Hypothalamus (tissue), 51 donors: ENCODE measurements at places on chromosomes 7 and 10.

GRCh38 chr7:154767821-154768415 is 235.0 kb downstream of the PAXIP1 start:
- no peak for DNase-seq

- DNase-seq = no peak
These were observed 40.9 kb upstream of the WDR11 start for GRCh38 chr10:120810298-120810697.

DNA sequence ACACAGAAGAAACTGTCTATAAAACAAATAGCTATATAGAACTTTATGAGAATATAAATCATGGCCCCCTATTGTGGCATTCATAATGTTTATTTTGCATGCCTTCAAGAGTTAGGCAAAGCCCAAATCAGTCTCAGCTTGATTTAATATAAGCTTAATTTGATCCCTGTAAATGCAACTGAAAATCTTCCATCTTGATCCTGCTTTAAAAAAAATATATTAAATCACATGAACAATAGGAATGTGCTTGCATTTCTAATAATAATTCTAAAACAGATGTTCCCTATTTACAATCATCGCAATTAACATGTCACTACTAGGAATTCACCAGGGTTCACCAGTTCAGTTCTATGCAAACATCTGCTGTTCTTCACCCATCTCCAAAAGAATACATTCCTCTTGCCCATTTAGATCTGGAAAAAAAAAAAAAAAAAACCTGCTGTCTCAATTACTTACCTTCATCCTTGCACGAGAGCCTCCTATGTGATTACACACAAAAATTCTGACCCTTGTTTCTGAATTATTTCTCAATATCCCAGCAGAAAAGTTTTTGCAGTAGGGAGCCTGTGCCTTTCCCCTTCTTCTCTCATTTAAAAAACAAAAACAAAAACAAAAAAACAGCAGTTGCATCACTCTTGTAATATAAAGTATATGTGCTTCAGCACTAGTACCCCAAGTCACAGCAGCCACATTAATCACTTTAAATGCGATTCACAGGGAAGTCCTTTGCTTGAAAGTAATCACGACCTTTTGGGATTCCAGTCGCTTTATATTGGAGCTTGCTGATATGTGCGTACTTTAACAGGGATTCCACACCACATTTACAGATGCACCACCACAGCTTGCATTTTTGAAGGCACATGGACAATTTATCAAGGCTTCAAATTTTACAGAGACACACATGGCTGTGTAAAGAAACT is 194.8 kb upstream of the KMT2E start:
- no peak for DNase-seq

- DNase-seq = no peak
These were observed 30.0 kb downstream of the DGKI start for GRCh38 chr7:137816696-137817320.

- DNase-seq = no peak
These were observed 3.6 kb downstream of the PDSS1 start for GRCh38 chr10:26700884-26701630.

DNA sequence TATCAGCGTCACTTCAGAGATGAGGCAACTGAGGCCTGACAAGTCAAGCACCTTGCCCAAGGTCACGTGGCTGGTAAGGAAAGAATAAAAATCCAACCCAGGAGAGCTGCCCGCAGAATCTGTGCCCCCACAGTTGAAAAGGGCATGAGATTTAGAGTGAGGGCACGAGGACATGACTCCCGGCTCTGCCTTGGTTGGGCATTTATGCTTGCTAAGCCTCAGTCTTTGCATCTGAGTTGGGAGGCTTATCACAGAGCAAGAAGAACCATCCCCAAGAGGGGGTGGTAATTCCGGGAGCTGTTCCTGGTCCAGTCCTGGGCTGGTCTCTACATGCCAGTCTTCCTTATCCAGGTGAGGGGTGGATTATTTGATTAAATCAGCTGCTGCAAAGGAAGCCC is 37.3 kb downstream of the PLPP4 start:
- no peak for DNase-seq

DNA sequence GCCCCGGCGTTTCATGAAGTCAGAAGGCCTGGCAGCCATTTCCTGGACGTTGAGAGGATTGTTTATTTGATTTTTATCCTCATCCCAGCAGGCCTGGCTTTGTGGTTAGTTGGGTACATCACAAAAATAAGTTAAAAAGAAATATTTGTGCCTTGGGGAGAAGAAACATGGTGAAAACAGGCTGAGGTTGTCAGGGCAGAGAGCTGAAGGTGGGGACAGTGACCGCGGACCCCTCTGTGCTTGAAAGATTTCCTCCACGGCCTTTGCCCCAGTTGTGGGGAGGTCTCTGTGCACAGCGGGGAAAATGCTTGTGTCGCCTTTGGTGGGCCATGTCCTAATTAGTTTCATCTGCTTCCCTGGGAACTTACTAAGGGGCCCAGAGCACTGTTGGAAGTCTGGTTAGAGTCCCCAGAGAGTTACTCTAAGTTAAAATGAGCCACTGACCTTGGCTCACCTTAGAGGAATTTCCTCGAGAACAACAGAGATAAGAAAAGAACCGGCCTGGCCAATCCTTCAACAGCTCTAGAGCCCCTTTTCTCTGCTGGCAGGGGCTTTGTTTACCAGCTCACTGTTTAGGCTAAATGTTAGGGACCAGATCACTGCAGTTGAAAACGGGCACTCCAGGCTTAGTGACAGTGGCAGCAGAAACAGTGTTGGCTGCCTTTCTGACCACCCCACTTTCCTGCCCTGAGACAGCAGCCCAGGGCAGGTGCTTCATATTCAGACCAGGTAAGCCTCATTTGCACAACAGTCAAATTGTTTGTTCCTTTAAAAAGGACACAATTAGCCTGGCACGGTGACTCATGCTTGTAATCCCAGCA is 37.9 kb downstream of the CRCP start:
- DNase-seq = no peak

GRCh38 chr7:96189129-96189820 is 132.6 kb downstream of the SLC25A13 start:
- no peak for DNase-seq

GRCh38 chr7:139453673-139454321 is 29.7 kb downstream of the KLRG2 start:
- no peak for DNase-seq

DNA sequence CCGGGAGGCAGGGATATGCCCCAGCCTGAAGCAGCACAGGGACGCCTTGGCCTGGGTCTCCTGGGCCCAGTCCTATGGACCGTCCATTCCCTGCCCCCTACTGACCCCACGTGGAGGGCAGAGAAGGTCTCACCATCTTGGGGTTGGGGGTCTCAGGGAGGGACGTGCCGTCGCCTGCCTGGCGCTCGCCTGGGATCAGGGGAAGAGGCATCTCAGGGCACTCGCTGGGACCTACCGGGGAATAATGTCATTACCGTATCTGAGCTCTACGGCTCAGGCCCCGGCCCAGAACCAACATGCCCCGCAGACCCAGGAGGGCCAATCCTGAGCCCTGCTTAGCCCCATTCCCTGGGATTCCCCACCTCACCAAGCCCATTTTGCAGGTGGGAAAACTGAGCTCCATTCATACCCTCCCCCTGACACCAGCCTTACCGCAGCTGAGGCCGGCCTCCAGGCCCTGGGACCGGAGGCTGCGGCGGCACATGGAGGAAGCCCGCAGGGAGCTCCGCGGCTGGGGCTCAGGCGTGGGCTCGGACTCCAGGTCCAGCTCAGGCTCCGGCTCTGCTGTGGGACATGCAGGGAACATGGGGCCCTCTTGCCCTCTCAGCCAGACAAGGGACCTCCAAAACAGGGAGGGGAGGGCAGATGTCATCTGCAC is 40.7 kb downstream of the GRID2IP start:
- no peak for DNase-seq

DNA sequence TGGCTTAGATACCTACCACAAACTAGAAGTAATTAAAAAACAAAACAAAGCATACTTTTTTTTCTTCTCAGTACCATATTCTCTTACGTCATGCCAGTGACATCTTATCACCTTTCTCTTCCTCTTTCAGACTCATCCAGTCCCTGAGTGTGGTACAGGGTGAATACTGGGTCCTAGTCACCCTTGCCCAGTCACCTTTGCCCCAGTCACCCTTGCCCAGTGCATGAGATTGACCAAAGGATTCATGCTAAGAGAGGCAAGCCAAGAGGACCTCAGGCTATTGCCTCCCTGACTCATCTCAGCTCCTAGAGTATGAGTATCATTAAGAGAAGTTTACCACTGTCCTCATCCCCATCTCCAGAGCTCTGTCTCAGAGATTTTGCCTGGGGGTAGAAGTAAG is 10.0 kb upstream of the TSPAN12 start:
- DNase-seq = no peak

- DNase-seq = no peak
These were observed 79.3 kb upstream of the TNS3 start for GRCh38 chr7:47661051-47661714.

DNA sequence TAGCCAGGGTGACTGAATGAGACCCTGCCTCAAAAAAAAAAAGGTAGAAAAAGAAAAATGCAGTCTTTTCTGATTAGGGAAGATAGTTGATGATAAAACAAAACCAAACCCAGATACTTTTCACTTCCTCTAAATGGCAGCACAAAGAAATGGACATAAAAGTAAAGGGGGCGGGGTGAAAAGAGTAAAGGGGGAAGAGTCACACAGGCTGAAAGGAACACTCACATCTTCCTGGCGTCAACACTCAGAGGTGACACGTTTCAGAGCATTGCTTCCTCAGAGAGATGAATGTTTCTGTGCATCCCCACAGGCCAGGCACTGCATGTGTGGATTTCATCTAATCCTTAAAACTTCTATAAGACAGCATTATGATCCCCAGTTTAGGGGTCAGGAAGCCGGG is 81.2 kb downstream of the HIPK2 start:
- DNase-seq = no peak

DNA sequence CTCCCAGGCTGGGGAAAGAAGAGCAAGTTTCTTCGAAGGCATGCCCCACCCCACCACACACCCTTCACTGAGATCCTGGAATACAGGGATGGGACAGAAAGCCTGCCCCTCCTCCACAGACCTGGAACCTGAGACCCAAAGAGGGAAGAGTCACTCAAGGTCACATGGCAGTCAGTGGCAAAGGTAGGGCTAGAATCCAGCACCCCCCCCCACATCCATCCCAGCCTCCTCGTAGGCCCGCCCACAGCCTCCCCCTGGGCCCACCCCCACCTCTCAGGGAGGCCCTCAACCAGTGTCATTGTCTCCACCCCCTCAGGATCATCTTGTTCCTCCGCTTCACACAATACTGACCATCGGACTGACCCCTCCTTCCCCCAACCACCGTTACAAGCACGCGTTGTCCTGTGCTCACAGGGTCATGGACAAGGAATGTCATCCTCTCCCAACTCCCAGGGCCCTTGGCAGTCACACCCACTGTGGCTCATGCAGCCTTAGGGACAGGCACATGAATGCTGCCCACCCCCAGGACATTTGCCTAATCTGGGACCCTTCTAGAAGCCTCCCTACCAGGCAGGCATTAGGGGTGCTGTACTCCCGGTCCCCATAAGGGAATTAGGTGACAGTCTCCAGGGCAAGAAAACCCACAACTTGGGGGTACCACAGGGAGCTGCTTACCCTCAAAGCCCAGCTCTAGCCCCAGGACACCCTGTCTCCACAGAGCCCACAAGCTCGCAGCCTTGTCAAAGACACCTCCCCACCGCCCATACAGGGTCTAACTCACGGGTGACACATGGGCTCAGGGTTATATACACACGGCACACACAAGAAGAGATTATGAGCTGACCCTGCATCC is 1.4 kb downstream of the KCNH2 start:
- no peak for DNase-seq

- DNase-seq = no peak
These were observed 114.7 kb downstream of the ODAD2 start for GRCh38 chr10:27884185-27884641.

DNA sequence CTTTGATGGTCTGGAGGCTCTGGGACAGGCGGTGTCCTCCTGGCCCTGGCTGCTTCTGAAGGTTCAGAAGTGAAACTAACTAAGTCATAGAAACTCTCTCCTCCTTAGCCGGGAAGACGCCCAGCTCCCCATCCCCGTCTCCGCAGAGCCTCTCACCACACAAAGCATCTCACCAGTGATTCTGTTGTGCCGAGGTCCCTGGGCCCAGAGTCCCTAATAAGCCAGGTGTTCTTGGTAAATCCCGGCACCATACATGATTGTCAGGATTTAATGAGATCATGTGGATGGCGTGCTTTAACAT is 9.4 kb downstream of the HKDC1 start:
- DNase-seq = no peak

DNA sequence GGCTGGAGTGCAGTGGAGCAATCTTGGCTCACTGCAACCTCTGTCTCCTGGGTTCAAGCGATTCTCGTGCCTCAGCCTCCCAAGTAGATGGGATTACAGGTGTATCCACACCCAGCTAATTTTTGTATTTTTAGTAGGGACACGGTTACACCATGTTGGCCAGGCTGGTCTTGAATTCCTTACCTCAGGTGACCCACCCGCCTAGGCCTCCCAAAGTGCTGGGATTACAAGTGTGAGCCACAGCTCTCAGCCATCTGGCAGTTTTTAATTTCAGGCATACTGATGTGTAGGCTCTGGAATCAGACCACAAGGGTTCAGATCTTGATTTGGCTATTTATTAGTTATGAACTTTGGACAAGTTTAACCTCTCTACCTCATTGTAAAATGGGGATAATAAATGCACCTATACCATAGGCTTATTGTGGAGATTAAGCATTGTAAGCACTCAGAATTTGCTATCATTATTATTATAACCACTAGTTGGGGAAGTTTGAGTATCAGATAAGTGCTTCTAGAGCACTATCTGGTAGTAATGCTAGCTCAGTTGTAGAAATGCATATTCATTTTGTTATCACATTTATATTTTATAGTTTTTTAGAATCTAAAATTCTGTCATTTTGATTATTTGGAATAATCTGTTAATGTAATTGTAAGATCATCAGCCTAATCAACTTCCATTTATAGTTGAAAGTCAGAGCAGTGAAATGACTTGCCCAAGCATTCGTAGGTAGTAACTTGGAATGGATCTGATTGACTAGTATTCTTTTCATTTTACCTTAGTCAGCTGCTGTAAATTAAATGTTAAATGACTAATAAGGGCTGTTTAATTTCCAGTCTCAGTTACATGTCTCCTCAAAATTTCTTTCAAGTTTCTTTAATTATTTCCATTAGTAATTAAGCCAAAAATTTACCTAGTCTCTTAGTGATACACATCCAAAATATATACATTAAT is 22.5 kb downstream of the KMT2E start:
- no peak for DNase-seq

DNA sequence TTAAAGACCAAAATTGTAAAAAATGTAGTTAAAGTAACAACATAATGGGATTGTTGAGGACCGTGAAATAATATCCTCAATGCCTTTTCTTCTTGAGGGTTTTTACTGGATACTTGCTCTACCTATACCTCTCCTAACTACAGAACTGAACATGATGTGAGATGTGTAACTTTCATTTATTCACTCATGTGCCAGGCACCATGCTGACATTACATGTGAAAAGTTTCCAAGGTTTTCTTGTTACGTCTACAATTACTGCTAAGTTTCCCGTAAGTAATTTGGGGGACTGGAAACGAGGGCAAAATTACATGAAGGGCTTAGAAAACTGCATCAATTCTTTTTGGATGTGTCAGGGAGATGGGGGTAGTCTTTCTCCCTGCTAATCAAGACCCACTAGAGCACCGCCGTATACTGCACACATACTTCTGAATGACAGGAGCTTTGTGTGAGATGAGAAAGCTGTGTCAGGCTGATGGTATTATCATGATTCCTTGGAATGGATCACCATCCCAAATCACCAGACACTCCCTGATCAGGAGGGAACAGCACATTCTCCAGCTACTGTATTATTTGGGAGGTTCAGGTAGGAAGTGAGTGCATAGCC is 41.8 kb downstream of the PTPRZ1 start:
- no peak for DNase-seq
